Activated T-helper 1 cell treated with anti-CD3 and anti-CD28 coated beads, Interleukin-12 subunit alpha, Interleukin-12 subunit beta, Interleukin-2, Interleukin-4 antibody, amounts not matched to agents 30 ng/mL and 10 ng/mL and 1 ng/mL, durations not matched to agents 14 hours and 24 hours and 36 hours (primary cell): ENCODE measurements at places on chromosomes 1 and 21. TPM values are rescaled to one million over a fixed set of nuclear protein-coding genes. Genes with fewer than 3 reads are reported as not detected.

Gene MTARC1
- not detected in 2 replicates for total RNA-seq

Gene AMY1B
- total RNA-seq, result not detected in 2 replicates

Gene LENEP
- total RNA-seq, result 1.5 and 1.8 TPM in 2 replicates

DNA sequence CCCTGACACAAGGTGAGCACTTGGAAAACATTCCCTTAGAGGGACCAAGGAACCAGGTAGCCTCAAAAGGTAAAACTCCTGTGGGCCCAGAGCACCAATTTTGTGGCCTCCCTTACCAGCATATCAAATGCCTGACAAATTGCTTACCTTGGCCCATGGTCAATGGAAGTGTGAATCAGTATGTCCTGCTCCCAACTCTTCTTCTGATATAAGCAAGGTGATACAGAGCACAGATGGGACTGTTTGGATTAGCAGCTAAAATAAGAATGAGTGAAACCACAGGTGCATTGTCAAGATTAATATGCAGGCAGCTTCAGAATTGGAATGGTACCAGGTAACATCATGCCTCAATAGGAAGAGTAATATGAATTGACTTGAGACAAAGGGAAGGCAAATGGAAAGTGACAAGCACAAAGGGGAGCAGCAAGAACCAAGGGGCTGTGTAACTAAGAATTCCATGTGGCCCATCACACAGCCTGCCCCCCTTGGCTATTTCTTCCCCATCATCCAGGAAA, 156.8 kb upstream of the KCND3 start:
- H3K4me1 ChIP-seq, result no peaks in the 10 kb centered on the region
- H3K27ac ChIP-seq, result no peak overlapping the region

- H3K36me3 ChIP-seq, result no peaks in the 10 kb centered on the region
- no peaks in the 10 kb centered on the region for H3K4me1 ChIP-seq
- DNase-seq, result no peak
- H3K27ac ChIP-seq, result no peak overlapping the region
- no peak overlapping the region for H3K4me3 ChIP-seq
These were observed 70.9 kb downstream of the NAV1 start for GRCh38 chr1:201609661-201610318.

DNA sequence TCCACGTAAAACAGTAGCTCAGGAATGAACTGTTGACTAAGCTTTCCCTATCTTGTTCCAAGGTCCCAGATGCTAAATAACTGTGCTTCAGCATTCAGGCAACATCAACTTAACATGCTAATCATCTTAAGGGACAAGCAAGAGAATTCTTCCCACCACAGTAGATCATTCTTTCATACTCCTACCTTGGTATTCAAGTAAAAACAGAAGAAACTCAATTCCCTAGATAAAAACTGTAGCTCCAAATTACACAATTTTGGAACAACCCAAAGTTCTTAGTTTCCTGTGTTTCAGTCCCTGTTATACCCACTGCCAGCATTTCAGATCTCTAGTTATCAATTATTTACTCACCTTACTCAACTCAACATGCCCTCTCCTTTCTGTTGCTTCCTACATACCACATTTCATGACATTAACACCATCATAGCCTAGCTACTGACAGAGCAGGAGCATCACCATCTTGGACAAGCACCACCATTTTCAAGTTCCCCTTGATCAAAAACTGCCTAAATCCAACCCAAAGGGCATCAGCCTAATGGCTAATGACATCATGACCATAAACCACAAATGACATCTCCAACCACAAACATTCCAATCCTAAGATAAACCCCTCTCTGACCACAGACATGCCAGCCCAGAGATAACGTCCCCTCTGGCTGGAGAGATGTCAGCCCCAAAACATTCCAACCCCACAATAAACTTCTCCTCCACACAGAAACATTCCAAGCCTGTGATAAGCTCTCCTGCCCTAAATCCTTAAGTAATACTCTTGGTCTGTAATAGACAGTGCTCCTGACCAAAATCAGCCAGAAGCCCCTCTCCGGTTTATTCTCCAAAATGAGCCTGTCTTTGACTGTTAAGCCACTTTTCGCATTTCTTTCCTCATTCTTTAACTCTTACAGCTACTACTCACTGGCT, 191.2 kb downstream of the RERE start:
- H3K4me1 ChIP-seq, result peaks cover 55% of the 10 kb centered on the region
- H3K36me3 ChIP-seq, result peaks cover 8% of the 10 kb centered on the region
- DNase-seq, result no peak
- no peak overlapping the region for H3K4me3 ChIP-seq
- H3K27me3 ChIP-seq, result no peaks in the 10 kb centered on the region
